Stimulated activated CD4-positive, alpha-beta T cell treated with anti-CD3 and anti-CD28 coated beads, Interleukin-15, amount 100 ng/mL, for 1 hour (primary cell): ENCODE measurements at places on chromosomes 4 and X.

DNA sequence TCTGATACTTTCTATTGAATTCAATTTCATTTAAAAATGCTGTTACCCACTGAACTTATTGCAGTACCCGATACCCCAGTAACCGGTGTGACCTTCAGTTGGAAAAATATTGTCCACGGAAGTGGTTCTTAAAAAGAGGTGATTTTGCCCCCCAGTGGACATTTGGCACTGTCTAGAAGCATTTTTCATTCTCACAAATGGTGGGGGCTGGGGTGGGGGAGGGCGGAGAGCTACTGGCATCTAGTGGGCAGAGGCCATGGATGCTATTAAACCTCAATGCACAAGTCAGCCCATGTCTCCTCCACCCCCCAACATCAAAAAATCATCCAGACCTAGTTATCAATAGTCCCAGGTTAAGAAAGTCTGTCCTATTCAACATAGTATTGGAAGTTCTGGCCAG is 19.6 kb upstream of the CHM start:
- no peak for DNase-seq

DNA sequence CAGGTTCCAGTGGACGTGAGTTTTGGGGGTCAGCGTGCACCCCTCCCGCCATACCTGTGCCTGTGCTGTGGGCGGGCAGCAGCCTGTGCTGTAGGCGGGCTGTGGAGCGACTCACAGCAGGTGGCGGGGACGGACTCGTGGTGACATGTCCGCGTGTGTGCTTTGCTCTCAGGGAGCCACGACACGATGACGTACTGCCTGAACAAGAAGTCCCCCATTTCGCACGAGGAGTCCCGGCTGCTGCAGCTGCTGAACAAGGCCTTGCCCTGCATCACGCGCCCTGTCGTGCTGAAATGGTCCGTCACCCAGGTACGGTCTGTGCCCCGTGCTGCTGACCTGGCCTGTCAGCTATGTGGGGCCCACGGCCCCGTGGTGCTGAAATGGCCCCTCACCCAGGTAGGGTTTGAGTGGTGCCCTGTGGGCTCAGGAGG is 7.4 kb downstream of the PLCXD1 start:
- no peak for DNase-seq

DNA sequence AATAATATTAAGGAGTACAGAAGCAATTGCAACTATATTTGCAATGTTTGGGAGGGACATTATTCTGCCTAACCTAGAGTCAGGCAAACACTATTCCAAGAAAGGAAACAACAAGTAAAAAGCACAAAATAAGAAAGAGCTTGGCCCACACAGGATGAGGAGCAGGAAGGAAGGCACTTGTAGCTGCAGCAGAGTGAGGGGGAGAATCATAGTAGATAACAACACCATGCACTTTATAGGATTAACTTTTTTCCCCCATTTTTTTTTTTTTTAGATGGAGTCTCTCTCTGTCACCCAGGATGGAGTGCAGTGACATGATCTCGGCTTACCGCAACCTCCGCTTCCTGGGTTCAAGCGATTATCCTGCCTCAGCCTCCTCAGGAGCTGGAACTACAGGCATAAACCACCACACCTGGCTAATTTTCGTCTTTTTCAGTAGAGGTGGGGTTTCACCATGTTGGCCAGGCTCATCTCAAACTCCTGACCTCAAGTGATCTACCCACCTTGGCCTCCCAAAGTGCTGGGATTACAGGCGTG is 10.3 kb upstream of the JCHAIN start:
- no peak for DNase-seq

DNA sequence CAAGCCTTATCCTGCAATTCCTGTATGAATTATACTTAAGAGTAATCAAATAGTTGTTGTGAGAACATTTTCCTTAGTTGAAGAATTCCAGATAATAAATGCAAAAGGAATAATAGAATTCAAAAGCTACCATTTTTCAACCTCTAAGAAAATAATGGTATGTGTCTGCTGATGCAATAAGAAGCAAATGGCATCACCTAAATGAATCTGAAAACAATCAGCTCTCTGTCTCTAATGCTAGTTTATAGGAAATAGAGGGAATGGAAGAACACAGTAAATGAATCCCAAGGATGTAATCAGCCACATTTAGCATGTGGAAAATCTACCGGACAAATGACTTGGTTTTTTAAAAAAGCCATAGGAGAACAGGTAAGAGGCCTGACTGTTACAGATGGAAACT is 115.1 kb downstream of the DCHS2 start:
- DNase-seq = no peak

- no peak for DNase-seq
Measured at GRCh38 chr4:153495480-153496193, 29.5 kb downstream of the TMEM131L start.

- DNase-seq = no peak
Measured at GRCh38 chrX:13483773-13484172, 85.6 kb upstream of the EGFL6 start.

GRCh38 chrX:69076088-69076487 is 89.2 kb downstream of the PJA1 start:
- DNase-seq = no peak

GRCh38 chr4:93828332-93828994 is at the start of gene ATOH1:
TSS of gene ATOH1 (plus strand) at chr4:93828753. CDS start at chr4:93828927, 174 bp downstream.
- DNase-seq = no peak

DNA sequence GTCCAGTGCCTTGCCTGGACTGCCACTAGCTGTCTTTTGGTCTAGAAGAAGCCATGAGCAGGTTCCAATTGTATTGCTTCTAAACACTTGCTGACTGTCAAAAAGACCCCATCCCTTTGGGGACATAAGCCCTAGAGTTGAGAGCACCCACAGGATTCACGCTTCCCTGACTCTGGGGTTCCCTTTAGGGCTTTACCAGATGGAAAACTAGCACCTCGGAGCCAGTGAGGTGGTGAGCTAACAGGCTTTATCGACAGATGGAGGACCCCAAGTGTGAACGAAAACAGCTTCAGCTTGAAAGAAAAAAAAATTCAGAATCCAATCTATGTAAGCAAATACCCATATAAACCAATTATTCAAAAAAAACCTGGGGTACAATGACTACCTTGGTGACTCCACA is 90.8 kb downstream of the NAA11 start:
- no peak for DNase-seq

DNA sequence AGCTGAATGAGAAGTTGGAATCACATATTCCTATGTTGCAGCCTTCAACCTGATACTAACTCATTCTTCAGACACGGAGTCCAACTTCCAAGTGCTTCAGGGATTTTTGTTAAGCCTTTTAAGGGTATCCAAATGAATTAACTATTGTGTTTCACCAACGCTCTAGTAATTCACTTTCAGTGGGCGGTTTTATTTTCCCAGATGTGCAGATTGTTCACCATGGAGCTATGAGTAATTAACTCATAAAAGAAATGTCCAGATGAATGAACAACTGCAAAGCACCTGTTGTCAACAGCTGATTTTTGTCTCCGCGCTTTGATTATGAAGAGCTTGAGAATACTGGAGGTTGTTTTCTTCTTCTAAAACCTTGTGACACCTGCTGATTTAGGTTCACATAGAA is 187.6 kb downstream of the CBR4 start:
- no peak for DNase-seq

- no peak for DNase-seq
Measured at GRCh38 chr4:5461477-5461876, 246.9 kb downstream of the EVC2 start.

DNA sequence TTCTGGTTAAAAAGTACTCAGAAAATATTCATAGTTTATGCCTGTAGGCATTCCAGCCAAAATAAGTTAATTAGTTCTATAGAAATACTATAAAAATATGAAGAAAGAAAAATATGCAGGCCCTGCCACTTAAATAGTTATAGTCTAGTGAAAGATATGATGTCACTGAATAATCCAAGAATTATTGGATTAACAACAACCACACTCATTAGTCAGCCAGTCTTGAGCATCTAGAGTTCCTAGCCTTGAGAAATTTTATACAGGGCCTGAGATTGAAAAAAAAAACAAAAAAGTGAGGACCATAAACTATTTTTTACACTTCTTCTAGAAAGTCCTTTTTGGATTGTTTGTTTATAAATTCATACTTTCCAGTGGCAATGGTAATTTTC is 823.0 kb downstream of the FAT4 start:
- DNase-seq = no peak

DNA sequence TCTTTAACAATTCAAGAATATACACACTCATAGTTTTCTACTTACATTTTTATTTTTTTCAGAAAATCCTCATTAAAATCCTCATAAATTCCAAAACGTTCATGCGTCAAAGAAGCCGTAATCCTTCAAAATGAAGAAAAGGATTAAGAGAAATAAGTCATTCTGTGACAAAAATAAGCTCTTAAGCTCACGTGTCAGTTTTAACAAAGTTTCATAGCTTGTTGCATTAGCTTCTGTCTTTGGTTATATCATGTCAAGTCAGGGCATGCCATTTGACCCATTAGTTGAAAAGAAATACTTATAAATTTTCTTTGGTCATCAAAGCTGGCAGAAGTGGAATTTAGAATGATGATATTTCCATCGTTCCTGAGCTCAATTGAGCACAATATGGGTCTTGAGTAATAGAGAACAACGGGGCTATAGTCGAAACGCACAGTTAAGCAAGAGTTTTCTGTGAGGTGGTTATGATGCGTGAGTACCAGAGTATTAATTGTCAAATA is 185.2 kb upstream of the CTSO start:
- no peak for DNase-seq

DNA sequence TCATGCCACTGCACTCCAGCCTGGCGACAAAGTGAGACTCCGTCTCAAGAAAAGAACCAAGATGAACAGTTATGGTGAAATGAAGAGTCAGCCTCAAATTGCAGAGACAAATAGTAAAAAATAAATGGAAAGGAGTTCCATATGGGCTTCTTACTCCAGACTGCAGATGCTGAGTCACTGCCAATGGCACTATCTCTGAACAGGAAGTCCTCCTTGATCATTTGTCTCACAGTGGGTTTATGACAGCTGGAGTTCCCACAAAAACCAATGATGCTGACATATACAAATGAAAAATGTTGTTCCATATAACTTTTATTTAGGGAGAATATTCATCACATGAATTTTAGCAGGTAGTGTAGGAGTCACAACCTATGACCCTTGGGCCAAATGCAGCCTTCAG is 631.6 kb downstream of the PCDH18 start:
- no peak for DNase-seq

DNA sequence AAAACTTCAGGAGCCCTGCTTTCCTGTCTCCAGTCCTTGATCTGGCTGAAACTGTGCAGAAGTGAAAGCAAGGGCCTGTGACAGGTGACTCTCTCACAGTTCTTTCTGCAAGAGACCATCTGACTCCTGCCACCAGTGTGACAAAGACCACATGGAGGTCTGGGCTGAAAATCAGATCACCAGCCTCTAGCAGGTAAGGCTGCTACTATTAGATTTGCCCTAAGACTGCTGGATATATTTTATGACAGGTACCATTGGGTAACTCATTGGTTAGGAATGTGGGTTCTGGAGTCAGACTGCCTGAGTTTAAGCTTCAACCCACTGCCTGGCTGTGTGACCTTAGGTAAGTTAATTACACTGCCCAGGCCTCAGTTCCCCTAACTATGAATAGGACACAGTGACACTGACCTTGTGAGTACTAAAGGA is 163.3 kb upstream of the SLC7A11 start:
- DNase-seq = no peak

DNA sequence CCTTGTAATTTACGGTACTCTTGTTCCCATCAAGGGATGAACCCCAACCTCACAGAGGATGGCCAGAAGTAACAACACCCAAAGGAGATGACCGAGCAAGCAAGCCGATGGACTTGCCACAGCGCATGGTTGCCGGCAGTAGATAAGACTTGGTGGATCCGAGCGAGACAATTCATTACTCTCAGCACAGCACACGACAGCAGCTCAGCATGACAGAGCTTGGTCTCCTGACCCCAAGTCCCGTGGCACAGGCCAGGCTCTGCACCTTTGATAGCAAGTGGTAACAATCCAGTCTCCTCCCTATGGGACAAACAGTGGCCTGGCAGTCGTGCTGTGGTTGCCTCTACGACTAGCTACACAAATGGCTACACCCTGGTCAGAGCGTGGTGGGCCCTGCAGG is 26.3 kb downstream of the RWDD4 start:
- no peak for DNase-seq

GRCh38 chr4:23413631-23414030 is 476.2 kb downstream of the PPARGC1A start:
- DNase-seq = no peak

- no peak for DNase-seq
Measured at GRCh38 chr4:148173397-148174017, 268.7 kb downstream of the NR3C2 start.

DNA sequence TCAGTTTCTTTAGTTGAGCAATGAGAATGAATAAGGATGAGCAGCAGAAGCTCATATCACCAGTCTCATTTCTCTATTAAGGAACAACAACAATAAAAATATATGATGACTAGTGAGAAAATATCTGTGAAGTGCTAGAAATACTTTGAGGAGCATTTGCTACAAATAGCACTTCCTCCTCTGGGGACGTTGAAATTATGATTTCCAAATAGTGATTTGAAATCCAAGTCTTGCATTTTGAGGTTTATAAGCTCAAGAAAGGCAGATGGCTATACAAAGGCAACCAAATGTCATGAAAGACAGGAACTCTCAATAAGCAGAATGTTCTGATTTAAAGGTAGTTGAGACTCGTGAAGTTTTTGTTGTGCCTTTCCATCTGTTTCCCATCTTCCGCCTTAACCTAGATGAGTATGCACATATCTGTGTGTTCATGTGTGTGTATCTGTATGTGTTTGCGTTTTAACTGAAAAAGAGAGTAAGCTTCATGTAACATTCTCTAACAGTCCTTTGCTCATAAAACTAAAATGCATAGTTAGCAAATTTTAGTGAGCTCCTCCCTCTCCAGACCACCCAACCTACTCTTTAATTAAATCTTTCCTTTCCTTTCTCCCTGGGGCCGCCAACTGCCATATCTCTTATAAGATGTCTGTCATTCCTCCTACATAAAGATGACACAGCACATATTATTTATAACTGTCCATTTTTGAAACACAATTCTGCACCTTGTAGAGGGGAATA is 222.6 kb upstream of the RASGEF1B start:
- no peak for DNase-seq

DNA sequence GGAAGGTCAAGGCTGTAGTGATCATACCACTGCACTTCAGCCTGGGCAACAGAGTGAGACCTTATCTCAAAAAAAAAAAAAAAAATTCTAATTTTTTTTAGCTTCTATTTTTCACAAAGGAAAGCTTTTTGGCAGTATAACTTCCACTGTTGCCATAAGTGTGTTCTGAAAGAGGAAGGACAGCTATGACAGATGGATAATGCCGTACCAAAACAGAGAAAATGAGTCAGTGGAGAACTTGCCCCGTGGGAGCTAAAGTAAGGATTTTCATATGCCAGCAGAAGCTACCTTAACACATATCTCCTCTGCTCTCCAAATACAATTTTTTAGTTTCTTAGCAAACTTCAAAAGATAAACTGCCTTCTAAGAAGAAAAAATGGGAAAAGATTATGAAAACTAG is 43.7 kb downstream of the RPS3A start:
- no peak for DNase-seq

DNA sequence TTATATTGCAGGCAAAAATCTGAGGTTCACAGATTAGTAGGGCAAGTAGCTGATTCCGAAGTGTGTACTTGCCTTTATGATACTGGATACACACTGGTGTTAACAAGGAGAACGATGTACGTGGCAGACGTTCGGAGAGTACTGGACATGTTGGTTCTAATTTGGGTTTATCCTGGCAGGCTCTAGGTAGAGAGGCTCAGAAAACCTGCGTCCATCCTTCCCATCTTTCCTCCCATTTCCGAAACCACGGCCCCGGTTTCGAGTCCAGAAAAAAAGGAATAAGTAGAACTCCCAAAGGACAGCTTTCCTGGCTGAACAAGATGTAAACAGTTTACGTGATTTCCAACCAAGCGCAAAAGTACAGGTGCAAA is 351 bp upstream of the SLC30A9 start:
- DNase-seq = no peak

GRCh38 chr4:135777361-135777760 is 1575.8 kb upstream of the PABPC4L start:
- no peak for DNase-seq
